Fibroblast of gingiva (primary cell): ENCODE measurements at places on chromosomes 12 and 14.
A peak's percentile ranks its signal among the peaks of the same experiment; 100 is the strongest.

- DNase-seq = no peak
Measured at GRCh38 chr12:50611021-50611744, 106.4 kb downstream of the DIP2B start.

DNA sequence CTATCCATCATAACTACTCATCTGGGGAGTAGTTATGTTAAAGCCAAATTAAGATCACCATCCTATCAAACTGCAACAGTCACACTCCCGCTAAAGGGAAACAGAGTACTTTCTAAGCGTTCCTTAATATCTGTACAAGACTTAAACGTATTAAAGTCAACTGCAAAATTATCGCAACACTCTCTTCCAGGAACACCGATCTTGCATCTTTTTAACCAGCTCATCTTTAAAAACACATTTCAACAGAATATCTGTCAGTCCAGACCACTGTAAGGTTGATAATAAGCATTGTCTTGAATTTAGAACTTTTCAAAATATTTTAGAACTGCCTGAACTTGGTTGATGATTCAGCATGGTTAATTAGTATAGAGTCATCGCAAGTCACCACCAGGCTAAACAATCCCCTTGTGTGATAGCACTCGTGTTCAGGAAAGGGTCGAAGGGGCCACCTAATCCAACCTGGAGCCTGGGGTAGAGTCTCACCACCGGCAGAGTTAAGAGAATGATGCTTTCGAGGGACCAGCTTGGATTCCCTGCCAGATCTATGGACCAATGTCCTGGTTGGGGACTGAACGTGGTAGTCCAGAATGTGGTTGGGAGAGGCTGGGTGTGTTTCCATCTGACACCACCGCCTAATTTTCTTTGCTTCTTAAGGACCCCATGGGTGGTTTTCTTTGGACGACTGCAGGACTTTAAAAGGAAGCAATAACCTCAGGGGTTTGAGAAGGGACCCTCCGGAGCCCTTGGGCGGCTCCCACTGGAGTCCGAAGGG, 890 bp downstream of the SPTLC2 start:
- DNase-seq = no peak

GRCh38 chr12:131608740-131609690, 101.9 kb upstream of the SFSWAP start:
- peak; percentile 49 for DNase-seq

GRCh38 chr14:36662543-36663403, 1.1 kb downstream of the PAX9 start:
- DNase-seq = peak; percentile 88

DNA sequence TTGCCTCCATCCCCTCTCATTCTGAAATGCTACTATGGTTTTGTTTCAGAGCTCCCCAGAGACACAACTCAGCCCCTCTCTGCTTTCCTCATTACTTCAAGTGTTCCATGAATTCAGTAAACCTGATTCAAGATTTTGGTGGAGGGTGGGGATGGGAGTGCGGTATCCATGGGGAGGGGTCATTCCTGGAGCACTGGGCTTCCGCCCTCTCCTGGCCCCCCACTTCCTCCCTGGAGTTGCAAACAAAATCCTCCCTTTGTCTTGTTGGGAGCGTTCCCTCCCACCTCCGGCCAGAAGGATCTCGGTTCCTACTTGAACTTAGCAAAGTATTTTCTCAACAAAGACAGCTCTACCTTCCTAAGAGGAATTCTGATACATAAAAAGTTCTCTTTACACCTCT, 71.8 kb upstream of the LTA4H start:
- no peak for DNase-seq

DNA sequence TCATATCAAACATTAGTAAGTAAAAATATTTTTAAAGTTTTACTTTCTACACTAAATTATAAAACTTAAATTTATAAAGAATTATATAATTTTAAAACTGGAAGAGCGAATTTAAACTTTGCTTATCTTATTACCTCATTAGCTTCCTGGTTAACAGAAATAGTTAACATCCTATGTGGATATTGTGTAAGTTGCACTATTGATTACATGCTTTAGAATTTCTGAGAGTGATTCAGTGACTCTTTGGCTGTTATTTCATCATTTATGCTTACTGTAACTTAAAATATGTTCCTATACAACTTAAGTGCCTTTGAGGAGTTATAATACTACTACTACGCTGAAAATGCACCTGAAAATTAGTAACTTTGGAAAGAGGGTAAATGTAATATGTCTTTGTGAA, 101.4 kb downstream of the FOXA1 start:
- DNase-seq = no peak

DNA sequence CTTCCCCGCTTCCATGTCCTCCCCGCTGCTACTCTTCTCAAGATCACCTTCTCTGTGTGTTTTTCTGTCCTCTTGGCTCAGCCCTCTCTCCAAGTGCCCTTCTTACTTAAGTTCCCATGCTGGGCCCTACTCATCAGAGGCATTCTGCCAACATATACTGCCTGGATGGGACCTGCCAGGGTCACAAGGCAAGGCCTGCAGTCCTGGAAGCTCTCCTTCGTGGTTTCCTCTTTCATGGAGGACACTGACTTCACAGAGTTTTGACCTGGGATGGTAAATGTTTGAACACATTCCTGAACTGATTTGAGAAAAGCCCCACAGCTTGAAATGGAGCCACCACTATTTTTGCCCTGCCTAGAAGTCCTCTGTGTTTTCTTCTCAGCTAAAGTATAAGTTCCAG, 140.9 kb downstream of the TMEM30B start:
- DNase-seq = no peak

DNA sequence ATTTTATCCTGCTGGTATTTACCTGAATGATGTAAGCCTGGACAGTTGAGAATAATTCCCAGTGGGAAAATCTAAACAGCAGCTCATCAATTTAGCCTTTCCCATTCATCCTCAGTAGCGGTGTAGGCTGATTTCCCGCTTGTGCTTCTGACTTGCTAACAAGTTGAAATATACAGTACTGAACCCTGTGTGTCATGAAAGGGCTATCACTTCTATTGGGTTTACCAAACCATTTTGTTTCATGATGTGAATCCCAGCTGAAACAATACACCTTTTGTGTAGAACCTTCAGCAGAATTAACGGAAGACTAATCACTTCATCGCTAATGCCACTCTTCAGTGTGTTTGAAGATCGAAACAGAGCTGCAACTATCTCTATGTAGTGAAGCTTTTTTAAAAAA, 88.4 kb downstream of the POLR3B start:
- DNase-seq = no peak

DNA sequence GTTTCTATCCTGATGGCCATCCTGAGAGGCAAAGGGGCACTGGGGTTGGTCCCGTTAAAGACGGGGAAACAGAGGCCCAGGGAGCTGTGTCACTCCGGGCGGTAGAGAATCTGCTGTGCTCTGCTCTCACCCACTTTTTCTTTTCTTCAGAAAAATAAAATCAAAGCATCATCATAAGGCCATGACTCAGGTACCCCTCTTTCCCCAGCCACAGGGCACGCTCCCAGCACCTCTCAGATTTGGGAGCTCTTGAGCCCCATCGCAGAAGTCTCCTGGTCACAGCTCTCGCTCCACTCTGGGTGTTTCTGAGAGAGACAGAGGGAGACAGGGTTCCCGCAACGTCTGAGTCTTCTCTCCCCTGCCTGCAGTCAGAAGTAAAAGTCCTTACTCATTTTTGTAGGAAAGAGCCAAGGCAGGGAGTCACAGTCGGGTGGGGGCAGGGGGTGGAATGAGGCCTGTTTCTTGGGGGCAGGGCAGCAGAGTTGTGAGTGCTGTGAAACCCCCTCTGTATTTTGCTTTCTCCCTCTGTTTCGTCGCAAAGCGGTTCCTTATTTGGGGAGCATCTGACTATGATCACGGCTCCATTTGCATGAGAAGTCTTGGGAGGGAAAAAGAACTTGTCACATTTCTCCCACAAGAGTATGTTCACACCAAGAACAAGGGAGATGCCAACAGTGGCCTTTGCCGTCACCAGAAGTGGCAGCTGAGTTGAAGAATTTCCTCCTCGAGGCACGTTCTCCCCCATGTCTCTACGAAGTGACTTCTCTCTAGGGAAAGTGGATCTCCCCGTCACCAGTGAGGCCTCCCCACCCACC, 139.0 kb downstream of the BCL11B start:
- DNase-seq = no peak

GRCh38 chr12:49949866-49950265, 671 bp upstream of the AQP2 start:
- DNase-seq = no peak

DNA sequence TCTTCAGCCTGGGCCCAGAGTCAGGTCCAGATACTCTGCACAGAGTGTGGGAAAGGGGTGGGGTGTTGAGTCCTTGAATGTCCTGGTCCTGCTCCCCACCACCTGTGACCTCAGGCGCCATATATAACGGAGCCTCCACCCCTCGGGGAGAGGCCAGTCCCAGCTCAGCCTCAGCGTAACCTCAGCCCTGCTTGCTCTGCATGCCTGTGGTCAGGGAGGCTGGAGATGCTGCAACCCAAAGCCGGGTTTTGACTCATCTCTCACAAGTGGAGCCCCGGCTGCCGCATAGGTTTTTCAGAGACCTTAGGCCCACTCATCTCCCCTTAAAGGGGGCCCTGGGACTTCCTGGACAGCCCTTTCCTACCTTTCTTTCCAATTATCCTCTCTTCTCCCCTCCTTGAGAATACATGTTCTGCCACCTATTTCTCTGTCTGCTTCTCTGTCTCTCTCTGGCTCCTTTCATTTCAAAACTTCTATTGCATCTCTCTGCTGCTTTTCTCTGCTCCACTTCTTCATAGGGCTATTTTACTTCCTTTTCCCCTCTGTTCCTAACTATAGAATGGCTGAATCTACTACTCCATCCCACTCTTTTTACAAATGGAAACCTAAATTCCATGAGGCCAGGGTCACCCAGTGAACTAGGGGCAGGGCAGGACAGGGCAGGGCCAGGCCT, 1.2 kb downstream of the ITGB7 start:
- DNase-seq = peak; percentile 81

GRCh38 chr12:63079791-63080502, 71.1 kb downstream of the AVPR1A start:
- no peak for DNase-seq

GRCh38 chr12:47247418-47247817, 167.7 kb upstream of the AMIGO2 start:
- DNase-seq = no peak

DNA sequence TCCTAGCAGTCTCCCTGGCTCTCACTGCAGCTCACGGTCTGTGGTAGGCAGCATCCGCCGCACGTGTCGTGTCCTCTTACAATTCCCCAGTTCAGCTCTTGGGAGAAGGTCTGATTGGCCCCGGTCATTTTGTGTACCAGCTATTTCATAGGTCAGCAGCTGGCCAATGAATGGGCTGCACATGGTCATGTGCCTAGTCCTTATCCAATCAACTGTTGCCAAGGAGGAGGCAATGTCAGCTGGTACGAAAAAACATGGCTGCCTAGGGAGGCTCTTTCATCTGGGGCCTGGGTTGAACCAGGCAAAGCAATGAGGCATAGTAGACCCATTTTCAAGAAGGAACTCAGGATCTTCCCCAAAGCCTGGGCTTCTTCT, 46.1 kb downstream of the RNFT2 start:
- DNase-seq = no peak

DNA sequence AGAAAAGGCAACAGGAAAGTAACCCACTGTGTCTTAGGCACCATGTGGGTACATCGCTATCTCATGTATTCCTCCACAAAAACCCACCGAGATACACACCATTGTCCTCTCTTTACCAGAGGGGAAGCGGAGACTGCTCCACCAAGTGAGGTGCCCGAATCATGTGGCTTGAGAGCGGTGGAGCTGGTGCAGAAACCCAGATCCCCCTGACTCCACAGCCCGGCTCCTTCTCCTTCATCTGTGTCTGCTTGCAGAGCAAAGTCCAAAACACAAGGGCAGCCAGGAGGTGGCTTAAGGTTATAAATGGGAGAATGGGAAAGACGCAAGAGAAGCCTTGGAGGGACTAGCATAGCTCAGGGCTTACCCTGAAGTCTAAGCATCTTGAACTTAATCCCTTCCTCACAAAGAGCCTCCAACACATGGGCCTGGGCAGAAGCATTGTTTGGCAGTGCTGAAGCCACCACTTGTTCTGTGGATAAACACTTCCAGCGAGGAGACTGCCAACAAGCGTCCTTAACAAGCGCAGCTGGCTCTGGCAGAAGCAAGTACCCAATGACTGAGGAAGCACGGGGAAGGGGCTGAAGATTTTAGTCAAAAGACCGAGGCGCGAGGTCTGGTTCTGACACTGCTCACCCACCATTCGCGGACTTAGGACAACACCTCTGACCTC, 83.0 kb downstream of the TTC7B start:
- no peak for DNase-seq

- DNase-seq = no peak
Measured at GRCh38 chr12:262817-263216, at the start of gene SLC6A13. Gene SLC6A13 (minus strand): TSS chr12:262836. CDS start chr12:260052, 2,784 bp downstream.

DNA sequence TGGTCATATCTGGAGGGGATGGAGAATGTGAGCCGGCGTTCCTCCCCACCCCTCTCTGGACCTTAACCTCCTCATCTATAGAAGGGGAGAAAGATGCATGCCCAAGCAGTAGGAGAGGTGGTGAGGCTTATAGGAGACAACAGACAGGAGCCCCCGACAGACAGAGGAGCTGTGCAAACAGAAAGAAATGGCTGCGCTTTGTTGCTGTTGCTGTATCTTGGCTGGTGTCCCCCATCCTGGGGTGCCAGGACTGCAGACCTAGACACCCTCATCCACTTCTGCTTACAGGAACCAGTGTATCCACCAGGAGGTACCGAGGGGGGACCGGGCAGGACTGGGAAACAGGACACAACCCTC, 397 bp downstream of the SERPINA1 start:
- no peak for DNase-seq

DNA sequence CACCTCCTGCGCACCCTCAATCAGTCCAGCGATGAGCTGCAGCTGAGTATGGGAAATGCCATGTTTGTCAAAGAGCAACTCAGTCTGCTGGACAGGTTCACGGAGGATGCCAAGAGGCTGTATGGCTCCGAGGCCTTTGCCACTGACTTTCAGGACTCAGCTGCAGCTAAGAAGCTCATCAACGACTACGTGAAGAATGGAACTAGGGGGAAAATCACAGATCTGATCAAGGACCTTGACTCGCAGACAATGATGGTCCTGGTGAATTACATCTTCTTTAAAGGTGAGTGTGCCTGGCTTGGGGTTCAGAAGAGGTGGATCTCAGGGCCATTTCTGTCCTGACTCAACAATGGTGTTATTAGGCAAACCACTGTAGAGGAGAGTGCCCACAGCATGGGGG, 2.6 kb downstream of the SERPINA3 start:
- DNase-seq = no peak
